ENCODE measurements at places on chromosomes 1 and 21.

DNA sequence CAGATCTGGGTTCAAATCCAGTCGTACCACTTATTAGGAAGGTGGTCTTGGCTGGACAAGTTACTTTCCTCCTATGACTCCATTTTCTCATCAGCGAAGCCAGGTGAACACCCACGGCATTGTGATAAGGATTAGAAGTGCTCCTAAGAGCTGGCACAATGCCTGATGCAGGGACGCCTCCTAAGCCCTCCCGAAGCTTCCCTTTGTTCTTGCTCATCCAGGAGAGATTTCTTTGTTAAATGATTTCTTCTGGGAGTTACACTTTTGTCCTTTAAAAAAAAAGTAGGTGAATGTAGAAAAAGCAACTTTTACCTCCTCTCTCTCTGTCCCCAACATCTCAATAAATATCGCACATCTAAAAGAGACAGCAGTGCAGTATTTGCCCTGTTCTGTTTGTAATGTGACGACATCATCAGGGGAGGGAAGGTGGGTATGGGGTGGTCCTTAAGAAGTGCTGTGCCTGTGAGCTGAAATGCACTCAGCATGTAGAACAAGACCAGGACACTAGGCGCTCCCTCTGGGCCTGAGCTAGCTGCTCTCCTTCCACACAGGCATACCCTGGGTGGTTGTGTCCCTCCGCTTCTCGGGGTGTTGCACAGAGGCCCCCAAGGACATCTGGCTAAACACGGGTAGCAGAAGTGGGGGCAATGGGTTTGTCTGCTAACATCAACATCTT lies 43.9 kb downstream of the SUSD4 start:
- DNase-seq = no peak

DNA sequence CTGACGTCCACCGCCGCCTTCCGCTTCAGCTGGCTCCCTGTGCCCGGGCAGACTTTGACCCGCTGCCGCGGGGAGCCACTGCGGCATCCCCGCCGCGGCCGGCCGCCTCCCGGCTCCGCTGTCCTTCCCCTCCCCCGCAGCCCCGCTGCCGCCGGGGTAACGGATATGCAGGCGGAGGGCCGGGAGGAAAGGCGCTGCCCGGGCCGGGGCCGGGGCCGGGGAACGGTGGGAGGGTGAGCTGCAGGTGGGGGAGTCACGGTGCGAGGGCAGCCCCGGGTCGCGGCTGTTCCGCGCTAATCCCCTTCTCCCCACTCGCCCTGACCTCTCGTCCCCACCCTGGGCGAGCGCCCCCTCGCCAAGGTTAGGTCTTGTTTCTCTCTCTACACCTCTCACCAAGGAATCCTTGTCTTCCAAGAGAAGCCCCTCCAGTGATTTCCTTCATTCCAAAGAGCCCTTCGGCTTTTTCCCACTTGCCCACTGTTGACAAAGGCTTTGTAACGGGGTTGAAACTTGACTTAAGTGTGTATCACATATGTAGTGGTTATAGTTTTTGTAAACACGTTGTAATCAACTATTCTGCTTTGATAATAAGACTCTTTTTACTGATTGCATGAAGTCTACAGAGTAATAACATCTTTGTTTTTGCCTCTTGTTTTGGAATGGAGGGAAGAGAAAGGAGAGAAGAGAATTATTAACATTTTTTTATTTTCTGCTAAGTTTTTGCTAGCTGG lies 669 bp downstream of the XPR1 start:
- DNase-seq = no peak

- no peak for DNase-seq
Observed at GRCh38 chr1:236978740-236979139, 25.5 kb downstream of the MT1HL1 start.

GRCh38 chr1:115411371-115412063 lies 73.5 kb upstream of the NGF start:
- no peak for DNase-seq

DNA sequence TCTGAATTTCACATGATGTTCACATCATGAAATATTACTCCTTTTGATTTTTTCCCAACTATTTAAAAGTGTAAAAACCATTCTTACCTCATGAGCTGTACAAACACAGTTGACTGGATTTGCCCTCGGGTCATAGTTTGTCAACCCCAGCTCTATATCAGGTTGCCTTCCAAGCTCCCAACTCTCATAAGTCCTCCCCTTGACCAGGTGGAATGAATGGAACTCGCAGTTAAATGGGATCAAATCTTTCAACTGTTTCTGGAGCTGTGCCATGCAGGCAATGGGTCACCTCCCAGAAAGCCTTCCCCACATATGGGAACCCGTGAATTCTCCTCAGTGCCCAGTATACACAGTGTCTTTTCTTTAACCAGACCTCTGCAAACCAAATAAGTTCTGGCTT lies 169.8 kb upstream of the FOXD3 start:
- DNase-seq = no peak
